ENCODE measurements at places on chromosomes 2 and 18. TPM values are rescaled to one million over a fixed set of nuclear protein-coding genes. Genes with fewer than 3 reads are reported as not detected.
A peak's percentile ranks its signal among the peaks of the same experiment; 100 is the strongest.

DNA sequence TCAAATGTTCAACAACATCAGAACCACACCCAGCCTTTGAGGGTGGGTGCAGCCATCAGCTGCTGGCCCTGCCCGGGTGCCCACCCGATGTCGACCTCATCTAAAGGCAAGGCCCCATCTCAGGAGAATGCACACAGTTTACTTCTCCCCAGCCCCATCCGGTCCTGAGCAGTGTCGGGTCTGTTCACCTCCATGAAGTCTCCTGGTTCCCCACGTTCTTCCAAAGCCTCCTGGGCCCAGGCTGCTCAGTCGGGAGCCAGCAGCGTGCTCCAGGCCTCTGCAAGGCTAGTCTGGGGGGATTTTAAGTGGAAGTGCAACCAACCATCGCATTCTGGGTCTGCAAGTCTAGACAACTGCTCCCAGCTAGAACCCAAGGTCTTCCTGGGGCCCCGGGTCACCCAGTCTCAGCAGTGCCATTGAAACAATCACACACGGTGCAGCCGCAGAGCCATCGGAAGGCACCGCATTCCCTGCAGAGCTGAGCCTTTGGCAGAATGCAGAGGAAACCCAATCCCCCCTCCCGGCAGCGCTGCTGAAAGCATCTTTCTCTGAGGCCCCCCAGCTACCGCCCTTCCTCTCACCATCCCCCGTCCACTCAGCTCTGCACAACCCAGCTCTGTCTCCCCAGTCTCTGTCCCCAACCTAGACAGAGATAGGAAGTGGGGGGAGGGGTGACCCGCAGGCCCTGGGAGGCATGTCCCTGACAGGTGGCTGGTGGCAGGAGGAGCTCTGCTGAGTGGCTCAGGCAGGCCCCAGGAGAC is 8.5 kb downstream of the ESPNL start:
- H3K27ac ChIP-seq: no peak overlapping the region
- H3K4me1 ChIP-seq: peaks cover 46% of the 10 kb centered on the region
- H3K27me3 ChIP-seq: peaks cover 9% of the 10 kb centered on the region
- no peak for DNase-seq
- H3K36me3 ChIP-seq: no peaks in the 10 kb centered on the region
- H3K4me3 ChIP-seq: peak overlapping the region; percentile 73

GRCh38 chr2:31413025-31413424 is 1.5 kb downstream of the XDH start:
- H3K27me3 ChIP-seq: no peaks in the 10 kb centered on the region
- no peaks in the 10 kb centered on the region for H3K4me1 ChIP-seq
- H3K4me3 ChIP-seq: no peak overlapping the region
- no peaks in the 10 kb centered on the region for H3K36me3 ChIP-seq

GRCh38 chr2:10079266-10079869 is 843 bp downstream of the CYS1 start:
- H3K36me3 ChIP-seq: no peaks in the 10 kb centered on the region
- DNase-seq: no peak
- H3K4me1 ChIP-seq: peaks cover 9% of the 10 kb centered on the region
- peaks cover 10% of the 10 kb centered on the region for H3K27me3 ChIP-seq
- H3K4me3 ChIP-seq: peak overlapping the region; percentile 72
- H3K27ac ChIP-seq: no peak overlapping the region

- no peaks in the 10 kb centered on the region for H3K36me3 ChIP-seq
- DNase-seq: no peak
Observed at GRCh38 chr2:162967147-162967546, 128.6 kb upstream of the KCNH7 start.

- H3K4me1 ChIP-seq: peaks cover 60% of the 10 kb centered on the region
- H3K27ac ChIP-seq: peak overlapping the region; percentile 5
- no peak overlapping the region for H3K4me3 ChIP-seq
- 0 out of 3 replicates have a peak, but pooled peaks cover 3% of the 10 kb centered on the region for H3K36me3 ChIP-seq
- H3K27me3 ChIP-seq: no peaks in the 10 kb centered on the region
Observed at GRCh38 chr2:172442072-172442895, 14.9 kb downstream of the ITGA6 start.

DNA sequence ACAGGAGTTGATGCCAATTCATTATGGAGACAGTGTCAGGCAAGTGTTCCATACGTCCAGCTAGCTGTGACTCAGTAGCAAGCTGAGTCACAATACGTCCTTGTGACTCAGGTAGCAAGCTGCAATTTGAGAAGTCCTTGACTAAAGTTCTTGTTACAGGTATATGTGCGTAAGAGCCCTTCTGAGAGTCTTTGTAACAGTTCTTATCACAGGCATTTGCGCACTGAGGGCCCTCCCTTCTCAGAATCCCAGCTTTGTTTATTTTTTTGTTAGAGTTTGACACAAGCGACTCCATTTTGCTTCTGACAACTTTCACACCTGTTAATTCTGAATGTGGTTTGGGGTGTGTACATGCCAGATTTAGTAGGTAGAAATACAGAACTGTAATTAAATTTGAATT is 20.1 kb upstream of the ACMSD start:
- H3K27ac ChIP-seq: no peak overlapping the region
- no peak for DNase-seq
- H3K36me3 ChIP-seq: no peaks in the 10 kb centered on the region
- no peaks in the 10 kb centered on the region for H3K27me3 ChIP-seq
- H3K4me1 ChIP-seq: peaks cover 4% of the 10 kb centered on the region

DNA sequence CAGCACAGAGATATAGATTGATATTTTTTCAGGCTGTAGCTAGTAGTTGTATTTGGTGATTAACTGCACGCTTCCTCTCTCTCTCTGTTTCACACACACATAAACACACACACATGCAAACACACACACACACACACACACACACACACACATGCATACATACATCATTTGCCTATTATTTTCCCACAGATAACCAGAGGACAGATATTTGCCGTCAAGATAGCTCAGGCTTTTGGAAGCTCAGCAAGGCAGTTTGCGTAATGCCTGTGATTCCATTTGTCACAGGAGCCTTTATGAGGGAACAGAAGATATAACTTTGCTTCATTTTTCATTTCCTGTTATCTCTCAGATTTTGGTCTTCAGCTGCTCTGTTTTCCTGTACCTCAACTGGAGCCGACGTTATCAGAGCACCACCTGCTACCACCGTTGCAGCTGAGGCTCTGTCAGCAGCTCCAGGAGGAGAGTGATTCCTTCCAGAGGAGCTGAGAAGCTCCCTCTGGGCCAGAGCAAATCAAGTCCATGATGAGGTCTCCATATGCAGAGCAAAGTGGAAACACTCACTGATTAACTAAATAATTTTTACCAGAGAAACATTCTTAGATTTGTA is 341.9 kb upstream of the PIK3C3 start:
- no peaks in the 10 kb centered on the region for H3K36me3 ChIP-seq
- DNase-seq: no peak
- no peaks in the 10 kb centered on the region for H3K27me3 ChIP-seq
- H3K4me3 ChIP-seq: no peak overlapping the region
- no peaks in the 10 kb centered on the region for H3K4me1 ChIP-seq
- H3K27ac ChIP-seq: no peak overlapping the region

DNA sequence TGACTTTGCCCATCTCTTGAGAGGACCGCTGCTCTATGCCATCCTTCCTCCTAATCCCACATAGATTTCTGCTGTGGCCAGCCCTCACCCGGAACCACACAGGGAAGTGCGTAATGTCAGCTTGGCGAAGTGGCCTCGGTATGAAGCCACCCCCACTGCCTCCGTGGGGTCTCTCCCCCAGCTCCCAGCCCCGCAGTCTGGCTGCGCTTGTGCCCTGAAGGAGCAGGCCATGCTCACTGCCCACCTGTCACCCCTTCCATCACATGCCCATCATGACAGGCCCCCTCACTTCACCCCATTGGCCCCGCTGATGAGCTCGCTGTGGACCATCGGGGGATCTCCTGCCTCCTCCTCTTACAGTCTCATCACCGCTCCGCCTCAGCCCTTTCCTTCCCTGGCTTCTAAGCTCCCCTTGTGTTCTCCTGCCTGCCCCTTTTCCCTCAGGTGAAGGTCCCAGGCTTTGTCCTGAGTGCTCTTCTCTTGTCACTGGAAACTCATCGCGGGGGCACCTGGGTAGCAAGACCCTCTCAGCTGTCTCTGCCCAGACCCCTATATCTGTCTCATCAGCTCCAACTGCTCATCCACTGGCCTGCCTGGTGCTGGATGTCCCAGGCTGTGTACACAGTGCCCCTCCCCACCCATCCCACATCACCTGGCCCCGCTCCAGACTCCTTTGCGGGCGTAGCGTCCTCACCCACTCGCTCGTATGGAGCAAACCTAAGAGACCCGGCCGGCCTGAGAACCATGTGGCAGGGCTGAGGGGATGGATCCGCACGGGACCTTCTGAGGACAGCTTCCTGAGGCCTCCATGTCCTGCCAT is 81.7 kb downstream of the GLI2 start:
- no peaks in the 10 kb centered on the region for H3K36me3 ChIP-seq
- peaks cover 9% of the 10 kb centered on the region for H3K4me1 ChIP-seq
- DNase-seq: no peak
- peaks cover 82% of the 10 kb centered on the region for H3K27me3 ChIP-seq

GRCh38 chr2:170823088-170823897 is 6.6 kb downstream of the GAD1 start:
- H3K27ac ChIP-seq: no peak overlapping the region
- H3K36me3 ChIP-seq: no peaks in the 10 kb centered on the region
- H3K27me3 ChIP-seq: peaks cover 48% of the 10 kb centered on the region
- DNase-seq: no peak
- no peak overlapping the region for H3K4me3 ChIP-seq
- H3K4me1 ChIP-seq: no peaks in the 10 kb centered on the region

GRCh38 chr2:131724019-131724418 is 196.3 kb downstream of the CCDC74A start:
- peaks cover 3% of the 10 kb centered on the region for H3K36me3 ChIP-seq
- H3K4me3 ChIP-seq: no peak overlapping the region
- no peaks in the 10 kb centered on the region for H3K27me3 ChIP-seq
- H3K27ac ChIP-seq: no peak overlapping the region

DNA sequence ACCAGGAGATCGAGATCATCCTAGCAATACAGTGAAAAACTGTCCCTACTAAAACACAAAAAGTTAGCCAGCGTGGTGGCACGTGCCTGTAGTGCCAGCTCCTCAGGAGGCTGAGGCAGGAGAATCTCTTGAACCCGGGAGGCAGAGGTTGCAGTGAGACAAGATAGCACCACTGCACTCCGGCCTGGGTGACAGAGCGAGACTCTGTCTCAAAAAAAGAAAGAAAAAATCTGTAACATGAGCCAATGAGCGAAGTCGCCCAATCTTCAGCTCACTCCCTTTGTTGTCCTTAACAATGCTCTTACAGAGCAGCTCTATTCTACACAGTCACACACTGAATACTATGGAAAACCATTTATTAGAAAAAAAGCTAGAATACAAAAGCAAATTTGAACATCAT is 22.0 kb downstream of the FAM98A start:
- no peaks in the 10 kb centered on the region for H3K36me3 ChIP-seq
- H3K4me3 ChIP-seq: no peak overlapping the region
- no peak overlapping the region for H3K27ac ChIP-seq
- DNase-seq: no peak
- H3K27me3 ChIP-seq: no peaks in the 10 kb centered on the region

DNA sequence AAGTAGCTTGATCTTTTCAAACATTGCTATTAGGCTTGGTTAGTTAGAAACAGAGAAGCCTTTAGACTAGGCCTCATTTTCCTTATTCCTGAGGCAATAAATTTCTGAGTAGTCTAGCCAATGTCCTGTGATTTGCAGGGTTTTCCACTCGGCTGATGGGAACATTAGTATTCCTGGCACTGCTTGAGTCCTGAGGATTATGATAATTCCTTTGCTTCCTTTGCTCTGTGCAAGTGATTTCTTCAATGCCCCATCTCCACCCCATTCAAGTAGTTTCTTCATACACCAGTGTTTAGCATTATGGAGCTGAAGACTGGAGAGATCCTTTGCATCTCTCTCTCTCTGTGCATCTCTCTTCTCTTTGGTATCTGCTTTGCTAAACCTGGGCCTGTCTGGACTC is 14.3 kb upstream of the SLC4A10 start:
- H3K27ac ChIP-seq: no peak overlapping the region
- H3K27me3 ChIP-seq: no peaks in the 10 kb centered on the region
- no peaks in the 10 kb centered on the region for H3K4me1 ChIP-seq
- no peak overlapping the region for H3K4me3 ChIP-seq
- H3K36me3 ChIP-seq: no peaks in the 10 kb centered on the region

DNA sequence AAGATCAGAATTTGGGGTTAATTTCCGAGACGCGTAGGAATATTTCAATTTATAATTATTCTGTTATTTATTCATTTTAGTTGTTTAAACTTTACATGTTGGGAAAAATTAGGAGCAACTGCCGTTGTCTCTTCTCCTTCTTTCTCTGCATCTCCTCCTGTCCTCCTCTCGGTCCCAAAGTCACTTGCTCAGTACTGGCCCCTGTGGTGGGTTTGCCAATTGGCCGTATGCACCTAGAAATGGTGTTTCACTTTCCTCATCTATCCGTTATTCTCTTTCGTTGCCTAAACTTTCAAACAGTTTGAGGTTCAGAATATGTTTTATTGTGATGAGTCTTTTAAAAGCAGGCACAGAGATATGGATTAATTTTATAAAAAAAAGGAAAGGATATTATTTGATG is 517.9 kb downstream of the PLCL1 start:
- no peak overlapping the region for H3K4me3 ChIP-seq
- H3K27ac ChIP-seq: no peak overlapping the region
- no peaks in the 10 kb centered on the region for H3K27me3 ChIP-seq
- no peaks in the 10 kb centered on the region for H3K36me3 ChIP-seq
- H3K4me1 ChIP-seq: no peaks in the 10 kb centered on the region

GRCh38 chr2:79432731-79433146 is 80.1 kb upstream of the CTNNA2 start:
- H3K36me3 ChIP-seq: no peaks in the 10 kb centered on the region
- DNase-seq: peak; percentile 28
- no peak overlapping the region for H3K27ac ChIP-seq
- no peaks in the 10 kb centered on the region for H3K27me3 ChIP-seq

GRCh38 chr18:23020555-23021294 is 87.6 kb downstream of the RBBP8 start:
- H3K4me1 ChIP-seq: no peaks in the 10 kb centered on the region
- no peak overlapping the region for H3K4me3 ChIP-seq
- peaks cover 15% of the 10 kb centered on the region for H3K36me3 ChIP-seq
- H3K27me3 ChIP-seq: no peaks in the 10 kb centered on the region

- H3K4me3 ChIP-seq: no peak overlapping the region
- H3K36me3 ChIP-seq: no peaks in the 10 kb centered on the region
- H3K4me1 ChIP-seq: peaks cover 48% of the 10 kb centered on the region
- no peak for DNase-seq
Observed at GRCh38 chr2:172248785-172249187, 146.1 kb upstream of the DLX2 start.

GRCh38 chr2:196404276-196404675 is 232.9 kb upstream of the STK17B start:
- no peaks in the 10 kb centered on the region for H3K4me1 ChIP-seq
- DNase-seq: no peak
- H3K4me3 ChIP-seq: no peak overlapping the region
- no peak overlapping the region for H3K27ac ChIP-seq
- no peaks in the 10 kb centered on the region for H3K27me3 ChIP-seq
- H3K36me3 ChIP-seq: no peaks in the 10 kb centered on the region

GRCh38 chr2:59398081-59398480 is 1155.4 kb downstream of the BCL11A start:
- H3K4me3 ChIP-seq: no peak overlapping the region
- no peaks in the 10 kb centered on the region for H3K36me3 ChIP-seq

The GREB1L gene
- 0.63 TPM for total RNA-seq

The GRB14 gene
- total RNA-seq: 3.8 TPM

The REEP1 gene
- 0.14 TPM for total RNA-seq

The POTEI gene
- total RNA-seq: 0.48 TPM

The OTOF gene
- 0.04 TPM for total RNA-seq

The SKOR2 gene
- total RNA-seq: not detected

The LIMS4 gene
- total RNA-seq: 1.1 TPM

The MAPRE3 gene
- 0.31 TPM for total RNA-seq

The RHBDD1 gene
- total RNA-seq: 8.8 TPM

The PLB1 gene
- 0.20 TPM for total RNA-seq
